ENCODE measurements at places on chromosomes 12 and 14.

DNA sequence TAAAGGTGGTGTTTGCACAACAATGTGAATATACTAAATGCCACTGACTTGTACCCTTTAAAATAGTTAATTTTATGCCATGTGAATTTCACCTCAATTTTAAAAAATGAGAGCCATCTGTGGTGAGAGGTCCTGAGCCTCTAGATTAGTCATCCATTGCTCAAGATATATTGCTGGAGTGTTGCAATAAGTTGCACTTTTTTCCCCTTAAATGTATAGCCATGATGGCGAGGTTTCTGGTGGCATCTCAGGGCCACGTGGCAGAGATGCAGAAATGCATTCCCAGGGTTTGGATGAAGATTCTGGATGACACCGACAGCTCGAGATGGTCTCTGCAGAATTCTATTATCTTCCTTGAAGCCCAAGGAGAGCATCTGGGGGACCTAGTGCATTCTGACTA, 153.7 kb downstream of the AACS start:
- no peak for DNase-seq

GRCh38 chr12:53123578-53124351, 20.5 kb downstream of the SOAT2 start:
- DNase-seq = no peak

GRCh38 chr12:82682851-82683261, 3.9 kb upstream of the TMTC2 start:
- DNase-seq = no peak

- no peak for DNase-seq
Observed at GRCh38 chr12:88665071-88665470, 84.8 kb upstream of the KITLG start.

GRCh38 chr14:104494483-104494882, 85.1 kb upstream of the C14orf180 start:
- DNase-seq = no peak

DNA sequence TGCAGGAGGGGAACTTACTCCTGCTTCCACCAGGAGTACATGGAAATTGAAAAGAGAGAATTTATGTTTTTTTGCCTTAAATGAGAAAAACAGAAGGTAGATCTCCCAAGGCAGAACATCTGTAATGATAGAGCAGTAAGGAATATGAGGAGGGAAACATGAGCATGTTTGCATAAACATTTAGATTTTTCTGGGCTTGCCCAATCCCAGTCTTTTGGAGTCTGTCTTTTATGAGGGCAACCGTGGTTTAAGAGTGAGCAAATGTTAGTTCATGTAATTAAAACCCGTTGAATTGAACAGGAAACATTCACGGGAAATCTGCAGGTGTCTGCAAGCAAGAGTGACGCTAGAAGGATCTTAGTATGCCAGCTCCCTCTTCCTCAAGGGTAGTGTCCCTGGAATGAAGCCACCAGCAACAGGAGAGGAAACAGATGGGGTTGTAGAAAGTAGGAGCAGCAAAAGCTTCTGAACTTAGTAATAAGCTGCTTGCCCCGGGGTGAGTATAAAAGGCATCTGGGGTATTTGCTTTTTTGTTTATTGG, 79.3 kb downstream of the ARF6 start:
- DNase-seq = peak; percentile 45

DNA sequence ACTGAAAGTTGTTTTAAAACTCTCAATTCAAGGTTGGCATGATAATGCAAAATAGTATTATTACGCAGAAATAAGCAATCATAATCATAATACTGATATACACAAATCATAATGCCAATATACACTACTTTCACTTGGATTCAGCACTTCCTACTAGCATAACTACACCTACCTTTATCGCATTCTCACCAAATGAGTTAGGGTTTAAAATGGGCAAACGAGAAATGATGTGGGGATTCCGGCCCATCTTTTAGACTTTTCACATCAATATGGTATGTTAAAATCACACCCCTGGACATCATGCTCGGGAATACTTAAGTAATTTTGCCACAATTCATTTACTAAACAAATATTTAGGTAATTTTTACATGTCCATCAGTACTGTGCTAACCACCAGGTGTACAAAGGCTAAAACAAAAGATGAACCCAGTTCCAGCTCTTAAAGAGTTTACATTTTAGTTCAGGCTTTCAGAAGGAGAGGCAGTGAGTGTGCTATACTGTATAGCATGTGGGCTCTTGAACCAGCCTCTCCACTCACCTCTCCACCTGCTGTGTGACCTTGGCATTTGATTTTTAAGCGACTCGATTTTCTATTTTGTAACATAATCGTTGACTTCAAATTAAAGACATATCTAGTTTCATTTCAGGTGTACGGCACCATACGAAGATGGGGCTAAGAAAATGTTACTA, 1.1 kb upstream of the USP15 start:
- DNase-seq = peak; percentile 17

GRCh38 chr14:23399591-23399990, 8.5 kb downstream of the MYH6 start:
- DNase-seq = no peak

- DNase-seq = no peak
Observed at GRCh38 chr12:79422060-79422812, 268.5 kb downstream of the PAWR start.

DNA sequence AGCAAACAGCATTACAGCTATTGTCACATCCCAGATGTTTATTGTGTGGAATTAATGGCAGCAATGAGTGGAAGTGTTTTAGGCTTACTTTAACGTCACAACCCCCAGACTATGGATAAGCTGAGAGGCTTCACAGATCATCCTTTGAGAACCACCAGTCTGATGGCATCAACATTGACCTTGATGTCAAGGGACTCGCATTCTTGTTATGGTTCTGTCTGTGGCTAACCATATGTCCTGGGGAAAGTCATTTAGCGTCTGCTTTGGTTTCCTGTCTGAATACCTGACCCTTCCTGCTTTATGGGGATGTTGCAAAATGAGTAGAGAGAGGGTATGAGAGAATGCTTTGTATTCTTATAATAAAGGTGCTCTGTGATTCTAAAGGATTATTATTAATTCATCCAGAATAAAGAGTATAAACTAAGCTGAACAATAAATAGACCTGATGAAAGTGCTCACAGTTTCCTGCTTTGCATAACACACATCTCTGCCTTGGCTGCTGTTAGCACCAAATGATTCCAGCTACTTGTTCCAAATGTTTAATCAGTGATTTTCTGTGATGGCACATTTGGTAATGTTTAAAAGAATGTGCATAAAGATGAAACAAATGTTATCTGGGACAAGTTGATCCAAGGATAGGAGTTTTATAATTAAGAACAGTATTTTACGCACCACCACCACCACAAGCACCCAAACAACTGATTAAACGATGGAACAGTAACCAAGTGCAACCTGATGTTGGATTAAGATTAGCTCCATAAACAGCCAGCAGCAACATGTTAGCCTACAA, 116.9 kb upstream of the LRIG3 start:
- no peak for DNase-seq

GRCh38 chr12:68403296-68403695, 71.1 kb upstream of the MDM1 start:
- no peak for DNase-seq

DNA sequence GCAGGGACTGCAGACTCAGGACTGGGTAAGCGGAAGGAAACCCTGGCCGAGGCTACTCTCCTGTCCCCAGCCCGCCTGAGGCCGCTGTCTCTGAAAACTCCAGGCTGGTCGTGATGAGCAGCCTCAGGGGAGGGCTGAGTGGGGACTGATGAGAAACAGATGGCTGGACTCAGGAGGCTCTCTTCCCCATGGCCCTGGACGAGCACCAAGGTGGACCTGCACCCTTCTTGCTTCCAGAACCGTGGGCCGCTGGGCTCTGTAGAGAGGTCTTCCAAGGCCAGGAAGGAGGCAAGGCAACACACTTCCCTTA, 1.1 kb downstream of the TEX22 start:
- DNase-seq = no peak

GRCh38 chr12:44286336-44286735, 450.5 kb downstream of the TMEM117 start:
- DNase-seq = no peak

GRCh38 chr14:60977847-60978246, 3.0 kb downstream of the TRMT5 start:
- DNase-seq = no peak

GRCh38 chr14:99192028-99192621, 79.9 kb downstream of the BCL11B start:
- DNase-seq = no peak

GRCh38 chr14:63867933-63868921, 15.4 kb downstream of the SYNE2 start:
- DNase-seq = no peak

DNA sequence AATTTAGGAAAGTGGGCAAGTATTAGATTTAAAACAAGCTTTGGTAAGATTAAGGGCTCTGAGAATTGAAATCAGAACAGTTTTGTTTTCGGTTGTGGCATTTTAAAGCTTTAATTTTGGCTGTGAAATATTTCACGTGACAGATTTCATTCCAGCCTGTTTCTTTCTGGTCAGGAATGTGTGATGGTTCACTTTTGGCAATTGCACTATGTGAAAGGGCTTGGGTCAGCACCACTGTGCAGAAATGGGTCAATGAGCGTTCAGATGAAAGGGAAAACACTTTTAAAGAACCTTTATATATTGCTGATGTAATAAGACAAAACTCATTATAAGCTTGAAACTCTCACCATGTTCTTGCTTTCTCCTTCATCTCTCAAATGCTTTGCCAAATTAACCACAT, 17.1 kb downstream of the NUBPL start:
- DNase-seq = no peak

GRCh38 chr12:103771466-103771865, 69.6 kb downstream of the NT5DC3 start:
- no peak for DNase-seq

DNA sequence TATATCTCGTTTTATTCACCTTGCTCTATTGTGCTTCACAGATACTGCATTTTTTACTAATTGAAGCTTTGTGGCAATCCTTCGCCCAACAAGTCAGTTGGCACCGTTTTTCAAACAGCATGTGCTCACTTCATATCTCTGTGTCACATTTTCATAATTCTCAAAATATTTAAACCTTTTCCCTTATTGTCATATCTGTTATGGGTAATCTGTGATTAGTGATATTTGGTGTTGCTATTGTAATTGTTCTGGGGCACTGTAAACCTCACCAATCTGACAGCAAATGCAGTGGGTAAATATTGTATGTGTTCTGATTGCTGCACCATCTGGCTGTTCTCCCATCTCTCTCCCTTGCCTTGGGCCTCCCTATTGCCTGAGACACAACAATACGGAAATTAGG, 191.3 kb downstream of the BTG1 start:
- DNase-seq = no peak

DNA sequence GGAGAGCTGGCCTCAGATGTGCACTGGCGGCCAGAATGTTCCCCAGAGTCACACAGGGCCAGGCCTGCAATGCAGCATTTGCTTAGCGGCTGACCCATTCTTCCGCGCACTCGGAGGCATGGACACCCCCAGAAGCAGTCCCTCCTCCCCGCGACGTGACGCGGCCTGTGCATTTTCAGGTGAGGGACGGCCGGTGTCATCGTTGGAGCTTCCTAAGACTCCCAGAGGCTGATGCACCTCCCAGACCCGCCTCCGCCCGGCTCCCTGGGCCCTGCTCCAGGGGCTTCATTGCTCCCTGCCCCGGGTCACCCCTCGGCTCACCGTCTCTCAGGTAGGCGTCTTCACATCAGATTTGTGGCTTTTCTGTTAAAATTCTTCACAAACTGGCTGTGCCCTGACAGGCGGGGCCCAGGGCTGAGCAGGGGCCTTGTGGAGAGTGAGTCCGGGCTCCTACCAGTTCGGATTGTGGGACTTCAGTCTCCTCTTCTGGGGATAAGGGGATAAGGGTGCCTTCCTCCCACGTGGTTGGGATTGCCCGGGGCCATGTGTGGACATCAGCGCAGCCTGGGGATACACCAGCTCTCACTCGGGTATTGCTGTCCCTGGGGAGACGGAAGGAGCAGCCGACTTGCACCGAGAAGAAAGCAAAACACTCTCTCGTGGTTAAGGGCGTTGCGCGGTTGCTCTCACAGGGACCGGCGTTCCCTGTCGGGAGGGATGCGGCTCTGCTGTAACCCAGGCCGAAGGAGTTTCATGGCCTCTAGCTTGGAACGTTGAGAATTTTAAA, 249.1 kb downstream of the ADGRD1 start:
- no peak for DNase-seq

- no peak for DNase-seq
Observed at GRCh38 chr12:90090929-90091651, 382.5 kb upstream of the ATP2B1 start.

- DNase-seq = no peak
Observed at GRCh38 chr14:56294128-56294527, 175.9 kb downstream of the PELI2 start.

GRCh38 chr14:24342889-24343288, 3.1 kb upstream of the RIPK3 start:
- no peak for DNase-seq

DNA sequence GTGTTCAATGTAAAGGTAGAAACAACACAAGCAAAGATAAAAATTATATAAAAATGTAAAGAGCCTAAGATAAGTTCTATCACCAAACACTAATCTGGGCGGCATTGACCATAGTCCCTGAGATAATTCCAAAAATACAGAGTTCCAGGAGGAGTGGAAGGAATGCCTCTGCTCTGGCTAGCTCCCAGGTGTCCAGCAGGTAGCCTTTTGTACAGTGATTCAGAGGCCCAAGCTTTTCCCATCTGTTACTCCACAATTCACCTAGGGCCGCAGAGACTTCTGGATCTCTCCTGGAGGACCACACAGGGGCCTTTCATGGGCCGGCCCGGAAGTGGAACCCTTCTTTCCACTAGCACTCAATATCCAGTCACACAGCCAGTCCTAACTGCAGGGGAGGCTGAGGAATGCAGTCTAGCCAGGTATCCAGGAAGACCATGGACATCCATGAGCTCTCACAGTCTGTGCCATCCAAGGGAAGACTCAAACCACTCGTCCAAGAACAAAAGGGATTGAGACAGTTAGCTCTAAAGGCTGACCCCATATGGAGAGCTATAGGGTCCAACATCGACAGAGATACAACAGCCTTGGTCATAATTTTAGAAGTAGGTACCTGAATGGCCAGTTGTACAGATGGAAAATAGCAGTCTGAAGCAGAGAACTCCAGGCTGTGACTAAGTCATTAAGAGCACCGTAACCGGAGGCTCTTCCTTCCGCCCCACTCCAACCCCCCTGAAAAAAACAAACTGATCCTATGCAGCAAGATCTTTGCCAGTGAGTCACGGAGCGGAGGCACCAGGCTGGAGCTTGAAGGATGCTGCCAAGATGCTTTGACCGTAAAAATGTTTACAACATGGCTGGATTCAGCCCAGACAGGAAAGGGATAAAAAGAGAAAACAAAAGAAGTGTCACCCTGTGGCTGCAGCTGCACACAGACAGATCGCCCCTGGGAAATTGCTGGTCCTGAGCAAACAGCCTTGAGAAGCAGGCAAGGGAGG, 204.8 kb downstream of the NUAK1 start:
- DNase-seq = no peak

Measured in NCI-H2171 (cell line).